Stomach (tissue), 19 donors: ENCODE measurements at places on chromosomes 6 and 20. TPM values are rescaled to one million over a fixed set of nuclear protein-coding genes. Genes with fewer than 3 reads are reported as not detected.

OLIG3 gene
- not detected for total RNA-seq

MROH8 gene
- 6.4 TPM for total RNA-seq

DNA sequence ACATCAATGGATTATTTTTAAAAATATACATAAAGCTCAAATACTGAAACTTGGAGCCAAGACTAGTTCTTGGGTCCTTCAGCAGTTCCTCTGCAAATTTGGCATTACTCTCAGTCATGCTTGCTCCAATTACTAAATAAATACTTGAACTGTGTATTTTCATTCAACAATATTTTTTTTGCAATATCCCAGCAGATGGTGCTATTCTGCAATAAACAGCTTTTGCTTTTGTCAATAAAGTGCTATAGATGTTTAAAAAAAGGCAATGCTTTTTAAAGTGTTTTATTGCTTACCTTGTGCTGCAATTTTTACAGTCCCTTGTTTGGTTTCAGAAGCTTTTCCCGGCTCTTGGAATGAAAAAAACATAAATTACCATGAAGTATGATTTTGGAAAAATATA, 243.4 kb downstream of the TRDN start:
- peak; percentile 18 for DNase-seq

DNA sequence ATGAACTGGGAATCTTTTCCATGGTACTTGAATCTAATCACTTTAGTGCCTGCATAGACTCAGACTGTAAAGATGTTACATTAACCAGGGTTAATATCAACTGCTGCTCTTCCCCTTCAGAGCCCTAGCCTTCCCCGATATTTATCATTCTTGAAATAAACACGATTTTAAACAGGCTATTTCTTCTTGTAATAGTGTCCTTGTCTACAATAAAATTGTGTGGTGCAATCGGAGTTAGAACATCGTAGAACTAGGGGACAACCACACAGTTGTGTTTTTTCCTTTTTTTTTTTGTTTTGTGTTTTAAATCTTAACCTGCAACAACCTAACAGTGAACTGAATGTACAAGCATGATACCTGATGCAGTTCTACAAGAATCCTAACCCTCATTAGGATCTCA, 4.5 kb downstream of the GJA1 start:
- DNase-seq: no peak

RBM12 gene
- total RNA-seq: 32.1 TPM

DNA sequence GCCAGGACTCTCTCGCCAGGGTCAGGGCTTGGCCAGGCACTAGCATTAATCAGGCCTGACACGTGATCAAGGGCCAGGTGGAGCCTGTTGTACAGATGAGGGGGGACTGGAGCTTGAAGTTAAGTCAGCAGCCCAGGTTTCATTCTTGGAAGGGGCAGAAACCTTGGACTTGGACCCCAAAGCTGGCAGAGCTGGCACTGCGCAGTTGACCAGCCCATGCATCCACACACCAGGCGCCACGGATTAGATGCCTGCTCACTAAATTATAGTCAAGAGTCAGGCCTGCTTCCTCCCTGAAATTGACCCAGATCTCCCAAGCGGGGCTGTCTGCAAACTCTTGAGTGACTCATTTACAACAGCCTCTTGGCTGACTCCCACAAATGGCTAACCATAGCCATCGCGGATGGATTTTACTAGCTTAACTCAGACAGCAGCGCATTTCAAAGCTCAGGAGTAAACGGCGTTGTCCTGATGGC, 4.1 kb upstream of the TAF4 start:
- DNase-seq: no peak

DNA sequence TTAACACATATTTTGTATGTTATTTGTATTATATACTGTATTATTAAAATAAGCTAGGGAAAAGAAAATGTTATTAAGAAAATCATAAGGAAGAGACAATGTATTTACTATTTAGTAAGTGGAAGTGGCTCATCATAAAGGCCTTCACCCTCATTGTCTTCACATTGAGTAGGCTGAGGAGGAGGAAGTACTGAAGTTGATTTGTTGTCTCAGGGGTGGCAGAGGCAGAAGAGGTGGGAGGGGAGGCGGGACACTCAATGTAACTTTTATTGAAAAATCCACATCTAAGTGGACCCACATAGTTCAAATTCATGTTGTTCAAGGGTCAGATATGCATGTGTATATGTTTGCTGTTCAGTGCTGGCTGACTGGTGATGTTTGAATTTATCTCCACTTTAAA, 210.2 kb upstream of the CITED2 start:
- DNase-seq: no peak

GRCh38 chr20:58102744-58103516, 125.5 kb downstream of the ANKRD60 start:
- no peak for DNase-seq

- no peak for DNase-seq
Observed at GRCh38 chr6:29945281-29945820, 3.0 kb downstream of the HLA-A start.

GRCh38 chr6:75236630-75237029, 7.0 kb downstream of the COX7A2 start:
- no peak for DNase-seq

GRCh38 chr6:19472153-19472552, 365.0 kb upstream of the ID4 start:
- no peak for DNase-seq

GRCh38 chr6:128069188-128069587, 168.3 kb upstream of the THEMIS start:
- no peak for DNase-seq

GRCh38 chr6:133613211-133613610, 275.7 kb upstream of the TCF21 start:
- no peak for DNase-seq

HMGCLL1 gene
- total RNA-seq: 3.3 TPM

PACSIN1 gene
- total RNA-seq: under 0.01 TPM

GRCh38 chr6:7787137-7787608, 61.3 kb downstream of the BMP6 start:
- peak; percentile 79 for DNase-seq

PRKN gene
- 10.8 TPM for total RNA-seq

DNA sequence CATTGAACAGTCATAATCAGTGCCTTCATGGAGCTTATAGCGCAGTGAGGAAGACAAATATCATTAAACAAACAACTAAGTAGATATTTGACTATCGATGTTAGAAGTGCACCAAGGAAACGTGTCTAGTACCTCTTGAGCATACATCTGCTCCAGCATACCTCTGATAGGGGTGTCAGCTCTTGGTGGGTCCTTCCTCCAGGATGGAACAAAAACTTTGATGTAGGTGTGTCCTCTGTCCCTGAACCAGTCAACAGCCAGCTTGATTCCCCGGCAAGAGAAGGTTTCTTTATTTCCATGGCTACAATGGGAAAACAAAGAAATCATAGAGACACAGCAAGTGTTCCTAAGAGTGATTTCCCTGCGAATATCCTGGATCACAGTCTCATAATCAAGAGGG, 23.1 kb downstream of the ZC3H12D start:
- no peak for DNase-seq
